ENCODE measurements at places on chromosomes 6 and 20.

GRCh38 chr6:167400482-167401138 is 75.7 kb downstream of the TTLL2 start:
- DNase-seq = no peak

GRCh38 chr20:48728042-48728825 is 99.6 kb downstream of the PREX1 start:
- no peak for DNase-seq

DNA sequence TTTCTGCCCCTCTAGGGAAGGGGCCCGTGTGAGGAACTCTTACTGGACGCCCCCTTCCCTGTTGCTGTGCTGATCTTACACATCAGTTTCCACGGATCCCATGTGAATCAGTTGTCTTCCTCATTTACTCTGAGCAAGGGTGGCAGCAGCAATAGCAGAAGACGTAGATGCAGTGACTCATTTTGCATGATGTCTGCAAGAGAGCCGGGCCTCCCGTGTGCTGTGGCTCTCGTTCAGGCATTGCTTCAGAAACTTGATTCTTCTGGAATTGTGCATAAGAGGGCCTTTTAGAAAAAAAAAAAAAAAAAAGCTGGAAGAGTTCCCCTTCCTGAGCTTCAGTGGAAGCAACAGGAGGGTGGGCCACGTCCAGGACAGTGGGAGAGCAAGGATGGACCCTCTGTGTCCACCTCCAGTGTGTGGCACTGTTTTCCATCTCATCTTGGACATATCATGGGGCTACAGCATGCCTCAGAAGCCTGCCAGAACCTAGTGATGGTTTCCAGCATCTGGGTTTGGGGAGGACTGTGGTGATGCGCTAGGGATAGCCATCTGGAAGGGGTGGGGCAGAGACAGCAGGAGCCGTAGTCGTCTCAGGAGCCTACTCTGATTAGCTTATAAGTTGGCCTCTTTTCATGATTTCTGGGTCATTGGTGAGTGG is 62.1 kb downstream of the FOXO3 start:
- no peak for DNase-seq

GRCh38 chr6:139577124-139577762 is 202.8 kb upstream of the CITED2 start:
- DNase-seq = no peak

GRCh38 chr6:15252195-15252594 is 6.3 kb downstream of the JARID2 start:
- DNase-seq = no peak

- no peak for DNase-seq
Observed at GRCh38 chr6:51768087-51768486, 319.3 kb downstream of the PKHD1 start.

- DNase-seq = no peak
Observed at GRCh38 chr20:61663521-61664425, 401.9 kb downstream of the TAF4 start.

DNA sequence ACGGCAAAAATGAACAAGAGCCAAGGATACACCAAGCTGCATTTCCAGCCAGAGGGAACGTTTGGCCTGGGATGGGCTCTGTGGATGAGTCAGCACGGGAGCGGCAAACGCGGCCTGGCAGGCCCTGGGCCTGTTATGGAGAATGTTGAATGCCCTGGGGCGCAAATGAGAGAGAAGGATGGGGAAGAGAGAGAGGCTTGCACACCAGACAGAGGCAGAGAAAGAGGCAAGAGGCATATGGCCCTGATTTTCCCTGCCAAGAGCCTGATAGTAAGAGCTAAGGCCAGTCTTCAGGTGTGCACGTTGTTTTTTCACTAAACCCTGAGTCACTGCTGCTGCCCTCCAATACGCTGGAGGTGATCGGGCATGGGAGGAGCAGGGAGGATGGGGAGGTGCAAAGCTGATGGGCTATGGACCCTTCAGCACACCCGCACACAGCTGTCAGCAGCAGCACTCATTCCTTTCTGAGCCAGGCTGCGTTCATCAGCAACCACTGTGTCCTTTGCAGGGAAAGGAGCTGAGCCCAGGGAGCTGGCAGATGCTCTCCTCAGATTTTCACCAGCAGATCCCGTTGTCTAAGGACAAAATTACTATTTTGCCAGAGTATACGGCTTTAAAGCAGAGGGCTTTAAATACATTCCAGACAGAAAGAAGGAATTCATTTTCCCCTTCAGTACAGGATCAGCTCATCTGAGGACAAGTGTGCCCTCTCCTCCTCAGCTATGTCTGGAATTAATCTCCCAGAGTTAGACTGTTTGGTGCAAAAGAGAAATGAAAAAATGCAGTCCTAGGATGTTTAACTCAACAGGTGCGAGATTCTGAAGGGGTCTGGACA is 61.7 kb upstream of the SLC22A23 start:
- no peak for DNase-seq

DNA sequence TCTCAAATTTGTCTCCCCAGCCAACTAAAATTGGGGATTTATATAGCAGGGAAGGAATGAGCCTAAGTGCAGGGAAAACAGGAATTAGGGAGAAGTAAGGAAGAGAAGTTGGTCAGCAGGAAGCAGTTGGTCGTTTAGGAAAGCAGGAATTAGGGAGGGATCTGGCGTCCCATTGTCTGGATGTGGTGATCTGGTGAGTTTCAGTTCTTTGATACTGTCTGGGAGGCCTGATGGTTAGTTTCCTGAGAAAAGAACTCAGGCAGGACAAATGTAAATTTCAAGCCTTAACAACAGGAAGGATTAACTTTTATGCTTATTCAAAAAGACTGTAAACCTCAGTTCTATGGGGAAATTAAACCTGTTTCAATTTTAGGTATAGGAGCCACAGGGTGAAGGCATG is 116.2 kb upstream of the PRL start:
- DNase-seq = no peak

Data from stimulated activated CD4-positive, alpha-beta T cell treated with anti-CD3 and anti-CD28 coated beads, Interleukin-12 subunit alpha, Interleukin-12 subunit beta, amount 100 ng/mL, for 24 hours (primary cell).